ENCODE measurements at places on chromosomes 13 and 19.

- DNase-seq, result no peak
Observed at GRCh38 chr13:73464758-73465616, 406.2 kb downstream of the KLF5 start.

DNA sequence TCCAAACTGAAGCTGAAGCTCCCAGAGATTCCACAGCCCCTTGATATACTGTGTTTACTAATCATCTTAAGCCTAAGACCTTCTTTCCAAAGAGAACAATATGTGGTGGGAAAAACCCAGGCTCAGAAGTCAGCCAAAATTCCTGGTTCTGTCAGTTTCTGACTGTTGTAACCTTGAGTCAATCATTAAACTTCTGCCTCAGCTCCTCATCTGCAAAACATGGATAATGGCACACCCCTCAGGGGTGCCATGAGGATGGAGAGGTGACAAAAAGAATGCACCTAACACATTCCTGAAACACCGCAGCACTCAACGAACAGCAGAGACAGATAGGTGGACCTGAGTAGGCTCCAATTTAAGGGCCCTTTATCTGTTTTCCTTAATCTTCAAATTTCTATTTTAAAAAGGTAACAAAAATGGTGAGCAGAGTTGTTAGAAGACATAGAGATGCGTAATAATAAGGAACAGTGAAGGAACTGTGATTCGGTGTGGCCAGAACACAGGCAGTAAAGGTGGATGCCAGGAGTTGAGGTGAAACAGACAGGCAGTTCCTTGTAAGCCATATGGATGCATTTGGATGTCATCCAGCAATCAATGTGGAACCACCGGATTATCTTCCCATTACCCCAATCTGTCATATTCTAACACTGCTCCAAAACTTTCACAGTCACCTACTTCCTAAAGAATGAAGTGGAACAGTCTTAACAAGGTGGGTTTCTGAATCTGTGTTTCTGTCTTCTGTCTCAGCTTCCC is 56.6 kb upstream of the DOCK9 start:
- DNase-seq, result no peak

DNA sequence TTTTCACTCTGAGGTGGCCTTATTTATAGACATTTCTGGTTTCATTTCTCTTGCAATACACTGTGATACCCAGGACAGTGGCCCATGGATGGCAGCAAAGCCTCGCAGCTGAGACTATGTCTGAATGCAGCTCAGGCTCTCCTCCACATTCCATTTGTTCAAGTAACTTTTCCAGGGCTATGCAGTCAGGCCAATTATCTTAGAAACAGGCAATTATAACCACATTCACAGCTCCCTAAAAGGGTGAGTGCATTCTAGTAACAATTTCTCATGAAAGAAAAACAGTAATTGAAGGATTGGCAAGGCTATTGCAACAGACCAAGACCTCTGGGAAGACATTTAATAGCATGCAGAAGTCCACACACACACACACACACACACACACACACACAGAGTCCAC is 264.0 kb downstream of the TBC1D4 start:
- no peak for DNase-seq

DNA sequence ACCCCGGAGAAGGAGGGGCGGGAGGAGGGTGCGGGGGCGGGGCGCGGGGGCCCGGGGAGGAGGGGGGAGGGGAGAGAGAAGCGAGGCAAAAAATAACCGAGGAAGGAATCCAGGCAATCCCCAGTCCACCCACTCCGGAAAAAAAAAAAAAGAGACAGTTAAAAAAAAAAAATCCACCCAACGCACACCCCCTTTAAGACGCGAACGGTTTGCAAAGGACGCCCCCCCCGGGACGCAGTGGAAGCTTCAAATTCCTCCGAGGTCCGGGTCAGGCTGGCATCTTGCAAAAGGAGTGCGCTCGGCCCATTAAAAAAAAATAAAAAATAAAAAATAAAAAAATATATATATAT is at the start of gene CACNA1A:
TSS of gene CACNA1A (minus strand) at position 9 of the 350 bp plus-strand sequence. CDS start 255 bp downstream, outside the sequence.
- DNase-seq, result no peak

DNA sequence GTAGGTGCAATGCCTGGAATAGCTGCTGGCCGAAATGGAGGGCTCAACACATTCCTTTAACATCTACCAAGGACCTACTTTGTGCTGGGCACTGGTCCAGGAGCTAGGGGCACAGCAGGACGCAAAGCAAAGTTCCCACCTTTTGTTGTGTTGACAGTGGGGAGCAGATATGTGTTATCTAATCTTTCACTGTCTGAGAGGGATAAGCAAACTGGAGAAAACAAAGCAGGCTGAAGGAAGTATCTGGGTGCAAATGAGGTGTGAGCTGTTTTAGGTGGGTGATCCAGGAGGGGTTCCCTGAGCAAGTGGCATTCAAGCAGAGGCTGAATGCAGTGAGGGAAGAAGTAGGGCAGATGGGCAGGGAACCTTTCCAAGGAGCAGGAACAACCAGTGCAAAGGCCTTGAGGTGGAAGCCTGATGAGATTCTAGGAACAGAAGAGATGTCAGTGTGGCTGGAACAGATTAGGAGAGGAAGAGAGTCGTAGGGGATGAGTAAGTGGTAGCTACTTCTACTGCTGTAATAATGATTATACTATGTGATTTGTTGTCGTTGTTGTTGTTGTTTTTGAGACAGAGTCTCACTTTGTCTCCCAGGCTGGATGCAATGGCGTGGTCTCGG is 2.2 kb upstream of the PLAUR start:
- no peak for DNase-seq

GRCh38 chr13:107554460-107554859 is 660.9 kb downstream of the LIG4 start:
- no peak for DNase-seq

DNA sequence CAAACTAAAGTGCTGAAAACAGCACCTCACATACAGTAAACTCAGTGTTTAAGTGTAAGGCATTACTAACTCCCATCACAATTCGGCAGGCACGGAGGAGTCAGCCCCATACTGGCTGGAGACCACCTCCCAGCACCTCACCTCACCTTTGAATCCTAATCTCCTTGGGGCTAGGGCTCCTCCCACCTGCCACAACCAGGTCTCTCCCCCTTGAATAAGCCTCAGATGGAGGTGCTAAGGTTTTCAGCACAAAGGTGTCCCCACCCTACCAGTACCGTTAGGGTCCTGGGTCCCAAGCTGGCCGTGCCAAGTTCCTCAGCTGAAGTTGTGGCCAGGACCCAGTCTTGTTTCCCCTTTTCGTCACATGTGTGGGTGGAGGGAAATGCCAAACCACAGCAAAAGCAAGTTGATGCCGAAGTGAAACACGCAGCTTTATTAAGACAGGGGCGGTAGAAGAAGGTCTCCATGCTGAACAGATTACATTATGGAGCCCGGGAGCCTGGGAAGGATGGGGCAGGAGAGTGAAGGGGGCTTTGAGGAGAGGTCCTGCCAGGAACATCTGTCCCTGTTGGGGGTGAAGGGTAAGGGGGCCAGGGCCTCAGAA is at the start of gene IGFLR1:
TSS of gene IGFLR1 (minus strand) at position 332 of the 604 bp plus-strand sequence. CDS start 1,272 bp downstream, outside the sequence.
- DNase-seq, result no peak

DNA sequence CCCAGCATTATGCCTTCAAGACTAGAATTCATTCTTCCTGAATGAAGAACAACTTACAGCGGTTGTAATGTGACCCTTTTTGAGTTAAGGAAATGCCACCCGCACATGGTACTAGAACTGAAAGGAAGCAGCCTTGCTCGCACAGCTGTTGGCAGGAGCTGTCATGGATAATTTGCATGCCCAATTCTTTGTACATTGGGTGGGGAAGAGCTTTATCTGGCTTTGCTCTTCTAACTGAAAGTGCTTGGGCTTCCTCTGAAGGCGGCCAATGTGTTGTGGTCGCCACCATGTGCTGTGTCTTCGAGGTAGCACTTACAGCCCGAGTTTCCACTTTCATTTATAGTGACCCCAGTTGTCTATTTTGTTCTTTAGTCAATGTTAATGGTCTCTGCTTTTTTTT is 3.4 kb downstream of the CCNE1 start:
- no peak for DNase-seq

DNA sequence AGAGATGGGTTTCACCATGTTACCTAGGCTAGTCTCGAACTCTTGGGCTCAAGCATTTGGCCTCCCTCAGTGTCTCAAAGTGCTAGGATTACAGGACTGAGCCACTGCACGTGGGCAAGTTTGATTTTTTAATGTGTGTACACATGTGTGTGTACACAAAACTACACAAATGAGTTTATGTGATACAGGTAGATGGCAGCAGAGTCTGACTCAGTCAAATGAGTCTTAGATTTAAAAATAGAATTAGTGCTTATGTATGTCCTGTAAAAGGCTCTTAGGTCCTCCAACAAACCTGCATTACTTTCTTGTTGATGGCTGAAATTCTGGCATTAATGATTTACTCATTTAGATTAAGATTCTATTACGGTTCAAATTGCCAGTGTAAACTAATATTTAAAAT is 293.7 kb downstream of the PCDH17 start:
- peak; percentile 22 for DNase-seq

GRCh38 chr19:16034180-16034579 is 42.1 kb upstream of the TPM4 start:
- DNase-seq, result no peak

DNA sequence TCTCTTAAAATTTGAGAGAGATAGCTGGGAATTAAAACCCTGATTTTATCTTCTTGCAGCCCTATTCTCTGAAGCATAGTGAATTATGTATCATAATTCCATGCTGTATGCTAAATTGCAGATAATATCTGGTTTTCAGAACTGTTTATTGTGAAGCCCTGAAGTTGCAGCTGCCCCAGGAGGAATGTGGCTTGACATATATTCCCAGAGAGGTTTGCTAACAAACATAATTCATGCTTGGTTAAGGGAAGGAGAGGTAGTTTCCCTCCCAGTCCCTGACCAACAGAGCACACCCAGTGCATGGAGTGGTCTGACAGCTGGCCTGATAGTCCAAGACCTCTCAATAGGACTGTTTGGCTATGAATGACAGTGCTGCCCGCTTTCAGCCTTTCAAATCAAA is 500.6 kb upstream of the MIR17HG start:
- no peak for DNase-seq

- no peak for DNase-seq
Observed at GRCh38 chr19:18607226-18608101, 865 bp upstream of the CRLF1 start.

- DNase-seq, result no peak
Observed at GRCh38 chr19:16113727-16114126, 2.0 kb downstream of the RAB8A start.

- DNase-seq, result no peak
Observed at GRCh38 chr19:678791-679388, 2.7 kb downstream of the FSTL3 start.

DNA sequence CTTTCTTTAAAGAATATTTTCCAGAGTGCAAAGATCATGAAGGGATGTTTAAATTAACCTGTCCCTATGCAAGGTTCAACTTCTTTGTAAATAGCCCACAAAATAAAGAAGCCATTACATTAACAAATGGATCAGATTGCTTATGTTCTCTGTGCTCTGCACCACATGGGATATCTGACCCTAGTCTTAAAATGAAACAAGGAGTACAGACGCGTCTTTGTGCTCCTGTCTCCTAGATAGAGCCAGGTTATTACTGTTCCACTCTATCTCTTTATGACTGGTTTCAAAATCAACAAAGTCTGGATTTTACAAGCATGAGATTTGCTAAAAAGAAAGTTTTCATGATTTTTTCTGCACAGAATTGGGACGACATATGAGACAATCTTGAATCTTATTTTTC is 339.4 kb downstream of the KLF12 start:
- DNase-seq, result no peak

DNA sequence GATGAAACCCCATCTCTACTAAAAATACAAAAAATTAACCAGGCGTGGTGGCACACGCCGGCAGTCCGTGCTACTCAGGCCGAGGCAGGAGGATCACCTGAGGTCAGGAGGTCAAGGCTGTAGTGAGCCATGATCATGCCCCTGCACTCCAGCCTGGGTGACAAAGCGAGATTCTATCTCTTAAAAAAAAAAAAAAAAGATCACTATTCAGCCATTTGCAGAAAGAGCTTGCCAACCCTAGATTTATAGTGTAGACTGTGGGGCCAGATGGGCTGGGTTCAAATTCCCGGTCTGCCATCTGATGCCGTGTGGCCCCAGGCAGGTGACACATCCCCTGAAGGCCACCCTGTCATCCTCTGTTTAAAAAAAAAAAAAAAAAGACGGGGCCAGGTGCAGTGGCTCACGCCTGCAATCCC is 28.9 kb downstream of the SMIM24 start:
- DNase-seq, result no peak

DNA sequence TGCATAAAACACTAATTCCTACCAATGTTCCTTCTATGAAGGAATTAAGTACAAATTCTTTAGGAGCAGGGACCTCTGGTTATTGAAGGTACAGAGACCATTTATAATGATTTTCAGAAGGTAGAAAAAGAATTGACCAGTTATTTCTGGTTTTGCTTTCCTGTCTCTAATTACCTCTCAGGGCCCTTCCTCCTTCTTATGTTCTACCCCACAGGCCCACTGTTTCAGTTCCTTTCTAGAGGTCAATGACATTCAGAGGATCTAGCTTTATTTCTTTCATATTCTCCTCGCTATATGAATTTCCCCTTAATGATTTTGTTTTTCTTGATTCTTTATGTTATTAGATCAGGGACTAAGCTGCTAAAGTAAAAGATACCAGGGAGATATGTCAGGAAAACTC is 345.0 kb upstream of the SPRY2 start:
- DNase-seq, result no peak

DNA sequence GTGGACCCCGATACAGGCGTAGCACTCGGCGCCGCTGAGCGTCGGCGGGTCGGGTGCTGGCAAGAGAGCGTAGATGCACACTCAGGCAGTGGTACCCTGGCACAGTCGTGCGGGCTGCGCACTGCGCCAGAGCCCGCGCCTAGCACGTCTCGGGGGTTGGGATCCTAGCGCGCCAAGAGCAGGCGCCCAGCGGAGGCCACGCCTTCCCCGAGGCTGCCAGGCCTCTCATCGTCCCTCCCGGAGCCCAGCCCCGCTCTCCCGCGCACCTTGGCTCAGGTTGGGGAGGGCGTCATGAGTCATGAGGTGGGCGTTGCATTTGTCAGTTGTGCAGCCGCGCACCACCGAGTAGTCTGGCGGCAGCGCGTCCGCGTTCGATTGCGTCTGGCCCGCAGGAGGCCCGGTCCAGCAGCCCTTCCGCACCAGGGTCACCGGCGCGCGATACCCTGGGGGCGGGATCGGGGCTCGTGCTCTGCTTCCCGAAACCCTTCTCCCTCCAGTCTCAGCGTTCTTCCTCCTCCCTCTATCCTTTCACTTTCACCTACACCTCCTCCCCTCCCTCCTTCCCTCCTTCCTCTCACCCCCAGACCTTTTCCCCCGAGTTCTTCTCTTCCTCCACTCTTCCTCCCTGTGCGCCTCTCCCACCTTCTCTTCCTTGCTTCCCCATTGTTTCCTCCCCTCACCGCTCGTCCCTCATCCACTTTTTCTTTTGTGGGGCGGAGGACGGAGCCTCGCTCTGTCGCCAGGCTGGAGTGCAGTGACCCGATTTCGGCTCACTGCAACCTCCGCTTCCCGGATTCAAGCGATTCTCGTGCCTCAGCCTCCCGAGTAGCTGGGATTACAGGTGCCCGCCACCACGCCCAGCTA is 3.5 kb downstream of the LYPD5 start:
- no peak for DNase-seq

GRCh38 chr13:20136781-20137703 is 23.8 kb downstream of the GJA3 start:
- DNase-seq, result no peak

DNA sequence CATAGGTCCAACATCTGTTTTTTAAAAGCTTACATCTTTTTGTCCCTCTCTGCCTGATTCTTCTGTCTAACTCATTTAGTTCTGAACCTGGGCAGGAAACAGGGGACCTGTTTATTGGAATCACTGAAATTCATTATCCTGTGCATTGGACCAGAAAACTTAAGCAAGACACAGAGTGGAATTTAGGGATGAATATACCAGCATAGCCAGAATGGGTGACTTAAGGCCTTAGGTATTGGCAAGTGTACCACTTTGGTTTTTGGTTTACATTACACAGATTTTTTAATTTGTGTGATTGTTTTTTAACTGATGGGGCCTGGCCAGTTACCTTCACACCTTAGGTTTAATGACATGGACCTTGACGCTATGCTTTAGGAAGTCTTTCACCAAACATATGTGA is 232.5 kb downstream of the GPC5 start:
- DNase-seq, result no peak
